Airway epithelial cell (primary cell): ENCODE measurements at places on chromosomes 1 and 21. TPM values are rescaled to one million over a fixed set of nuclear protein-coding genes. Genes with fewer than 3 reads are reported as not detected.

Gene SORT1
- total RNA-seq = 17.7 and 22.0 TPM in 2 replicates

Gene FCN3
- 2.2 TPM in 1 of 2 replicates, not detected in the other for total RNA-seq

Gene HS2ST1
- total RNA-seq = 8.8 and 12.8 TPM in 2 replicates

Gene SLC6A9
- 1.9 and 4.5 TPM in 2 replicates for total RNA-seq

Gene TPTE
- not detected in 2 replicates for total RNA-seq

Gene LCE5A
- not detected in 2 replicates for total RNA-seq

Gene SPRR1B
- 1,378 and 2,304 TPM in 2 replicates for total RNA-seq

Gene ZNF648
- total RNA-seq = 0.14 TPM in 1 of 2 replicates, not detected in the other

Gene GJC2
- total RNA-seq = 0.99 and 2.3 TPM in 2 replicates

Gene FLVCR1
- total RNA-seq = 4.6 and 6.8 TPM in 2 replicates

Gene CFAP74
- 0.07 TPM in 1 of 2 replicates, not detected in the other for total RNA-seq

Gene ELAPOR1
- total RNA-seq = 0.23 and 0.42 TPM in 2 replicates

Gene PBX1
- total RNA-seq = 4.6 and 6.7 TPM in 2 replicates

Gene C1orf141
- not detected in 2 replicates for total RNA-seq

Gene C8B
- total RNA-seq = not detected in 2 replicates

Gene CFHR3
- not detected in 2 replicates for total RNA-seq

Gene RPRD2
- total RNA-seq = 7.4 and 9.6 TPM in 2 replicates

Gene ADAMTS5
- total RNA-seq = not detected in 2 replicates

Gene GUCA2A
- total RNA-seq = not detected in 2 replicates

Gene OVAAL
- not detected in 2 replicates for total RNA-seq

Gene STPG1
- 10.6 and 11.4 TPM in 2 replicates for total RNA-seq

Gene TMEM50A
- 74.2 and 106 TPM in 2 replicates for total RNA-seq

Gene HMCN1
- 0.46 and 1.3 TPM in 2 replicates for total RNA-seq

Gene ASCL5
- not detected in 2 replicates for total RNA-seq

Gene REG4
- total RNA-seq = not detected in 2 replicates

Gene ZNF326
- 6.0 and 7.1 TPM in 2 replicates for total RNA-seq

Gene HSPB7
- not detected in 2 replicates for total RNA-seq

Gene PTGS2
- total RNA-seq = 37.9 and 46.1 TPM in 2 replicates

Gene FAAH
- total RNA-seq = 11.1 and 20.8 TPM in 2 replicates

Gene CHODL
- 0.14 and 0.28 TPM in 2 replicates for total RNA-seq

Gene CITED4
- 79.4 and 101 TPM in 2 replicates for total RNA-seq

Gene MSH4
- total RNA-seq = not detected in 2 replicates

Gene NEK7
- 26.2 and 38.1 TPM in 2 replicates for total RNA-seq

Gene TNNT2
- 1.3 and 2.6 TPM in 2 replicates for total RNA-seq

Gene GBP2
- 1.6 and 2.2 TPM in 2 replicates for total RNA-seq

Gene IBA57
- 1.8 and 3.2 TPM in 2 replicates for total RNA-seq

Gene ZBTB7B
- total RNA-seq = 67.2 and 89.0 TPM in 2 replicates

Gene ORC1
- 14.0 and 15.3 TPM in 2 replicates for total RNA-seq

Gene IFI44L
- 0.07 and 0.28 TPM in 2 replicates for total RNA-seq

Gene NTNG1
- total RNA-seq = 1.3 TPM in 2 replicates

Gene ZYG11A
- total RNA-seq = 0.63 and 0.84 TPM in 2 replicates

Gene MATN1
- total RNA-seq = not detected in 2 replicates

Gene CDC42BPA
- 6.9 and 11.8 TPM in 2 replicates for total RNA-seq

Gene KRTAP26-1
- total RNA-seq = not detected in 2 replicates

Gene CYP4X1
- total RNA-seq = 0.51 and 0.56 TPM in 2 replicates

Gene ZBTB37
- 0.88 and 1.8 TPM in 2 replicates for total RNA-seq

Gene OR2L13
- total RNA-seq = not detected in 2 replicates

Gene CLDN19
- 0.21 TPM in 1 of 2 replicates, not detected in the other for total RNA-seq

Gene ATP6V1G3
- total RNA-seq = not detected in 2 replicates

Gene LRRC71
- total RNA-seq = not detected in 2 replicates

Gene ERICH3
- 0.07 TPM in 1 of 2 replicates, not detected in the other for total RNA-seq

Gene FOXO6
- 0.28 TPM in 1 of 2 replicates, not detected in the other for total RNA-seq

Gene NR1I3
- total RNA-seq = not detected in 2 replicates

Gene RIPPLY3
- total RNA-seq = 0.70 and 1.1 TPM in 2 replicates

Gene HSF2BP
- 5.5 and 10.6 TPM in 2 replicates for total RNA-seq

Gene ILDR2
- total RNA-seq = not detected in 2 replicates

Gene PLA2G2F
- total RNA-seq = not detected in 2 replicates

Gene EXO1
- 6.9 and 10.7 TPM in 2 replicates for total RNA-seq

Gene PRELP
- not detected in 2 replicates for total RNA-seq

Gene C1orf226
- total RNA-seq = 0.46 and 1.1 TPM in 2 replicates
